ENCODE measurements at places on chromosomes 11 and 22. TPM values are rescaled to one million over a fixed set of nuclear protein-coding genes. Genes with fewer than 3 reads are reported as not detected.

- H3K4me1 ChIP-seq, result no peaks in the 10 kb centered on the region
- DNase-seq, result no peak
- no peaks in the 10 kb centered on the region for H3K36me3 ChIP-seq
- H3K27me3 ChIP-seq, result no peaks in the 10 kb centered on the region
- no peak overlapping the region for H3K4me3 ChIP-seq
Measured at GRCh38 chr11:8199676-8200075, 30.9 kb upstream of the RIC3 start.

SCN4B gene
- 5.4 TPM for total RNA-seq

GRCh38 chr11:124884869-124885479 lies 12.7 kb downstream of the ROBO4 start:
- H3K36me3 ChIP-seq, result no peaks in the 10 kb centered on the region
- peaks cover 16% of the 10 kb centered on the region for H3K4me1 ChIP-seq
- DNase-seq, result peak; percentile 64

DNA sequence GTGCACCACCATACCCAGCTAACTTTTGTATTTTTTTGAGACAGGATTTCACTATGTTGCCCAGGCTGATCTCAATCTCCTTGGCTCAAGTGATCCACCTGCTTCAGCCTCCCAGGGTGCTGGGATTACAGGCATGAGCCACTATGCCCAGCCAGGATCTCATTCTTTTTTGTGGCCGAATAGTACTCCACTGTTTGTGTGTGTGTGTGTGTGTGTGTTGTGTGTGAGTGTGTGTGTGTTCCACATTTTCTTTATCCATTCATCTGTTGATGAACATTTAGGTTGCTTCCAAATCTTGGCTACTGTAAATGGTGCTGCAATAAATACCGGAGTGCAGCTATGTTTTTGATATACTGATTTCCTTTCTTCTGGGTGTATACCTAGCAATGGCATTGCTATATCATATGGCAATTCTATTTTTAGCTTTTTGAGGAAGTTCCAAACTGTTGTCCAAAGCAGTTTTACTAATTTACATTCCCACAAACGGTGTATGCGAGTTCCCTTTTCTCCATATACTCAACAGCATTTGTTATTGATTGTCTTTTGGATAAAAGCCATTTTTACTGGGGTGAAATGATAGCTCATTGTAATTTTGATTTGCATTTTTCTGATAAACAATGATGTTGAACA lies 105.4 kb downstream of the TTC28 start:
- H3K4me3 ChIP-seq, result no peak overlapping the region
- no peaks in the 10 kb centered on the region for H3K4me1 ChIP-seq
- no peaks in the 10 kb centered on the region for H3K27me3 ChIP-seq
- H3K27ac ChIP-seq, result no peak overlapping the region
- no peaks in the 10 kb centered on the region for H3K36me3 ChIP-seq

DNA sequence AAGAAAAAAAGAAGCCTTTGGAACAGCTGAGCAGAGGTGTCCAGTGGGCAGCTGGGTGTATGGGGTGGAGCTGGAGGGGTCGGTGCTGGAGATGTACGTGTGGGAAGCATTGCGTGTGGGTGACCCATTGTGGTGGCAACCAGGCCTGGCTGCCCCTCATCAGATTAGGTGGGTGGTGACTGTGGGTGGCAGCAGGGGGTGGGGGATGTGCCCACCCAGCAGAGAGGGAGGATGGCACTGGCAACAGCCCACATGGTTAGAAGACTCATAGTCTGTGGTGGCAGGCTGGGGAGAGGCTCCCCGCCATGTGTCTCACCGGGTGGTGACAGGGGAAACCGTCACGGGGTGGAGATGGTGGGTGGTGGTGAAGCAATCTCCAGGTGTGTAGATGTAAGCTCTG lies 27.6 kb downstream of the TP53I11 start:
- no peak for DNase-seq
- H3K27me3 ChIP-seq, result no peaks in the 10 kb centered on the region
- no peak overlapping the region for H3K27ac ChIP-seq

GRCh38 chr11:65615950-65616574 lies 486 bp downstream of the PCNX3 start:
- no peaks in the 10 kb centered on the region for H3K36me3 ChIP-seq
- DNase-seq, result no peak
- peak overlapping the region; percentile 82 for H3K4me3 ChIP-seq
- H3K4me1 ChIP-seq, result peaks cover 34% of the 10 kb centered on the region
- H3K27me3 ChIP-seq, result no peaks in the 10 kb centered on the region
- peak overlapping the region; percentile 93 for H3K27ac ChIP-seq

GRCh38 chr11:121449626-121450025 lies 2.5 kb upstream of the SORL1 start:
- H3K36me3 ChIP-seq, result no peaks in the 10 kb centered on the region
- H3K27me3 ChIP-seq, result no peaks in the 10 kb centered on the region
- H3K4me3 ChIP-seq, result no peak overlapping the region
- peaks cover 3% of the 10 kb centered on the region for H3K4me1 ChIP-seq

DNA sequence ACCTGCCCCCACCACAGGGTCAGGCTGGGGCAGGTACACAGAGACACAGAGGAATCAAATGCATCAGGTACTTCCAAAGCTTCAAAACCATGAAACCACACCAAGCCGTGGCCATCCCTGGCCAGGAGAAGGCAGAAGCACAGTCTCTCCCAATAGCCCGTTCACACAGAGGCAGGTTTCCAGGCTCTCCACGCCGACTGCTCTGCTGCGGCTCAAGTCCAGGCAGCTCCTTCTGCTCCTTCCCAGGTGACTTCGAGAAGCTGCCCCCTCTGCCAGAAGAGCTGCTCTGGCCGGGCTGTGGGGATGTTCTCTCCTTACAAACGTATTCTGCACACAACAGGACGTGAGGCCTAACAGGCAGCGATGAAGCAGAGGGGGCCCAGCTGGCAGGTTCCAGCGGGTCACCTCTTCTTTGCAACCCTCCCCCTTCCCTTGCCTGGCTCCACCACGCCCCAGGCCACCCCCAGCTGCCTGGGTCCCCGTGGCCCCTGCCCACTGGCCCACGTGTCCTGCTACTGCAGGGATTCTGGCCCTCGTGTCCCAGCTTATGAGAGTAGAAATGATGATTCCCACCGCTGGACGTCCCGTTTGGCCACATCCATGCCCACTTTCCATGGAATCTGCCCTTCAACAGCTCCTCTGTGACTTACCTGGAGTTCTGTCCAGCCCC lies 26.1 kb downstream of the BRD1 start:
- no peak for DNase-seq
- no peaks in the 10 kb centered on the region for H3K27me3 ChIP-seq
- H3K27ac ChIP-seq, result no peak overlapping the region
- peaks cover 54% of the 10 kb centered on the region for H3K36me3 ChIP-seq
- H3K4me1 ChIP-seq, result peaks cover 15% of the 10 kb centered on the region

- H3K36me3 ChIP-seq, result no peaks in the 10 kb centered on the region
- no peak for DNase-seq
- no peak overlapping the region for H3K27ac ChIP-seq
- H3K4me1 ChIP-seq, result no peaks in the 10 kb centered on the region
- peaks cover 6% of the 10 kb centered on the region for H3K27me3 ChIP-seq
- H3K4me3 ChIP-seq, result no peak overlapping the region
Measured at GRCh38 chr22:36595154-36595553, 66.2 kb upstream of the EIF3D start.

- H3K4me1 ChIP-seq, result peaks cover 18% of the 10 kb centered on the region
- H3K36me3 ChIP-seq, result peaks cover 32% of the 10 kb centered on the region
- H3K27ac ChIP-seq, result no peak overlapping the region
- H3K27me3 ChIP-seq, result no peaks in the 10 kb centered on the region
- no peak for DNase-seq
- H3K4me3 ChIP-seq, result no peak overlapping the region
Measured at GRCh38 chr11:43316451-43316850, 4.7 kb downstream of the API5 start.

DBX1 gene
- not detected for total RNA-seq

GRCh38 chr11:17385492-17385891 lies 3.0 kb downstream of the KCNJ11 start:
- peaks cover 4% of the 10 kb centered on the region for H3K4me1 ChIP-seq
- no peaks in the 10 kb centered on the region for H3K36me3 ChIP-seq
- no peak overlapping the region for H3K4me3 ChIP-seq
- no peak for DNase-seq
- H3K27me3 ChIP-seq, result no peaks in the 10 kb centered on the region

- DNase-seq, result peak; percentile 59
- no peak overlapping the region for H3K27ac ChIP-seq
- H3K27me3 ChIP-seq, result no peaks in the 10 kb centered on the region
- no peak overlapping the region for H3K4me3 ChIP-seq
Measured at GRCh38 chr11:6315811-6316425, 4.4 kb downstream of the CAVIN3 start.

- no peak for DNase-seq
- no peaks in the 10 kb centered on the region for H3K36me3 ChIP-seq
- H3K4me3 ChIP-seq, result no peak overlapping the region
- H3K27ac ChIP-seq, result no peak overlapping the region
- H3K4me1 ChIP-seq, result peaks cover 9% of the 10 kb centered on the region
- no peaks in the 10 kb centered on the region for H3K27me3 ChIP-seq
Measured at GRCh38 chr11:134586726-134587125, 174.7 kb upstream of the B3GAT1 start.

DNA sequence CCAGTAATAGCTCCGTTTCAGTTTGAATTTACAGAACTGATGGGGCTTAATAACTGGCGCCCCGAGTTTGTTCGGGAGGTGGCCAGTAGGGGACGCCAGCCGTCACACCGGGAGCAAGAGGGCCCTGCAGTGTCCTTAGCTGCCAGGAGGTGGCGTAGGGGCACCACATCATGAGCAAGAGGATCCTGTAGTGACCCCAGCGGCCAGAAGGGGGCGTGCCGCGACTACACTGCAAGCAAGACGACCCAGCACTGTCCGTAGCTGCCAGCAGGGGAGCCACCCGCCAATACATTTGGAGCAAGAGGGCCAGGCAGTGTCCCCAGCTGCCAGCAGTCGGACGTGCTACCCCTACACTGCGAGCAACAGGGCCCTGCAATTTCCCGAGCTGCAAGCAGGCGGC lies 663.7 kb upstream of the B3GAT1 start:
- H3K27ac ChIP-seq, result no peak overlapping the region
- H3K4me3 ChIP-seq, result no peak overlapping the region
- peak; percentile 56 for DNase-seq
- H3K27me3 ChIP-seq, result no peaks in the 10 kb centered on the region

ART1 gene
- total RNA-seq, result not detected

MYBPC3 gene
- total RNA-seq, result 4.4 TPM

- no peak for DNase-seq
- H3K4me3 ChIP-seq, result no peak overlapping the region
- no peaks in the 10 kb centered on the region for H3K27me3 ChIP-seq
- H3K27ac ChIP-seq, result no peak overlapping the region
Measured at GRCh38 chr11:133172349-133172748, 360.0 kb downstream of the OPCML start.

OR51I1 gene
- total RNA-seq, result 0.94 TPM

DNA sequence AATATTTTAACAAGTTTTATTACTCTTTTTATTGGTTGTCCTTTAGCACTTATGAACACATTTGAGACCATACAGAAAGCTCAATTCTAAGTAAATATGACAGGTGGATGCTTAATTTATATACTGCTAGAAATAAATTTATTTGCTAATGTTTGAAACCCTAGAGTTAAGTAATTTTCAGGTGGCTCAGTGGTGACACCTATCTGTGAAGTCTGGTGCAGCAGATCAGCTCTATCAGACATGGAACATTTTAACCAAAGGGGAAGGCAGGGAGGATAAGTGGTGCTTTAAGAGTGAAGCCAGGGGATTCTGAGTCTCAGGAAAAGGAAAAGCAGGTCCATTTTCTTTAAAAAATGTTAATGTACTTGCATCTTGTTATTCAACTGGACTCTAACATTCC lies 175.8 kb downstream of the DSCAML1 start:
- H3K27me3 ChIP-seq, result no peaks in the 10 kb centered on the region
- no peaks in the 10 kb centered on the region for H3K36me3 ChIP-seq
- H3K27ac ChIP-seq, result no peak overlapping the region
- H3K4me1 ChIP-seq, result no peaks in the 10 kb centered on the region
- DNase-seq, result no peak

C11orf42 gene
- not detected for total RNA-seq

TRIM49 gene
- not detected for total RNA-seq

DNA sequence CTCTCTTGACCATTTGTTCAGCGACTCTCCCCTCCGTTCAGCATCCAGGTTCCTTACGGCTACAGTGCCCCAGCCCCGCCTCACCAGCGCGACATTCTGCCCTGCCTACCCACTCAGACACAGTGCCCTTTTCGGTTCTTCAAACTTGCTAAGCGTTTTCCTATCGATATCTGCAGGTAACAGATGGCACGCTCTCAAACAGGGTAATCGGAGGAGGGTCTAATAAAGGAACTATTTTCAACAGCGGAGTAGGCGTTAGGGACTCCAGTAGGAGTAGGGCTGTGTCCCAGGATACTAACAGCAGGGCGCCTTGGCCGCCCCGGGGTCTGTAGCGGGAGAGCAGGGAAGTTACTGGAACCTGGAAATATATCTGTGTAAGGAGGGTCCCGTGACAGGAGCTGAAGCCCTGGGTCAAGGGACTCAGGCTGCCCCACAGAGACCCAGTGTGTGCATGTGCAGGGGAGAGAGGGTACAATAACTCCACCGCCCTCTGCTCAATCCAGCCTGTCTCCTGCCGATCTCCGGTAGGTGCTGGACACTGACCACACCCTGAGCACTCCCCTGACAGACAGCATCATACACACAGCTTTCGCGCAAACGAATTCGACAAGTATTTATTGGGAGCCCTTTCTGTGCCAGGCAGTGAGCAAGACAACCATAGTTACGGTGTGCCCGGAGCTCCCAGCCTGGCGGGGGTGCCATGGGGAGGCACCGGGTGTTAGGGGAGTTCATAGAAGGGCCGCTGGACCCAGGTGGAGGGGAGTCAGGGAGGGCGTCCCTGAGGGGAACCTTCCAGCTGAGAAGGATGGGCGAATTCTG lies 2.1 kb downstream of the KLHL35 start:
- DNase-seq, result no peak
- no peak overlapping the region for H3K4me3 ChIP-seq
- H3K27ac ChIP-seq, result no peak overlapping the region
- no peaks in the 10 kb centered on the region for H3K36me3 ChIP-seq
- H3K27me3 ChIP-seq, result peaks cover 5% of the 10 kb centered on the region

DNA sequence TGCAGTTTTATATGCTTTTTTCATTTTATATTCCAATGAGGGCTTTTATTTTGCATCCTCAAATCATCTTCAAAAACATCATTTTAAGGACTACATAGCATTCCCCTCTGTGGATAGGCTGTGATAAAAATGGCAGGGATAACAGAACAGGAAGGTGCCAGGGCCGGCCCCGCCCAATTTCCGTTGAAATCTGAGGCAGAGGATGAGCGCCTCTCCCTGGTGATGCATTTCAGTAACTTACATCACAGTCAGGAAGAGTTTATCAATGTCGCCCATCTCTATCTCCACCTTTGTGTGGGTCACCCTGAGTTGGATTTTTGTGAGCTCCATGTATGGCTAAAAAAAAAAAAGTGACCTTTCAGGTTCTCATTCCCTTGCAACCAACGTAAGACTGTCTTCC lies 201.6 kb downstream of the DSCAML1 start:
- no peak overlapping the region for H3K4me3 ChIP-seq
- H3K4me1 ChIP-seq, result no peaks in the 10 kb centered on the region
- H3K27me3 ChIP-seq, result no peaks in the 10 kb centered on the region
- H3K27ac ChIP-seq, result no peak overlapping the region

GRCh38 chr22:42138122-42138770 lies 7.6 kb upstream of the CYP2D6 start:
- H3K4me1 ChIP-seq, result no peaks in the 10 kb centered on the region
- no peak for DNase-seq
- H3K4me3 ChIP-seq, result no peak overlapping the region
- no peaks in the 10 kb centered on the region for H3K36me3 ChIP-seq
- no peaks in the 10 kb centered on the region for H3K27me3 ChIP-seq

- H3K4me1 ChIP-seq, result no peaks in the 10 kb centered on the region
- H3K27ac ChIP-seq, result no peak overlapping the region
- H3K36me3 ChIP-seq, result no peaks in the 10 kb centered on the region
Measured at GRCh38 chr11:134504146-134504905, 92.3 kb upstream of the B3GAT1 start.

SLC7A4 gene
- total RNA-seq, result 0.90 TPM

MS4A6E gene
- total RNA-seq, result not detected

All from adrenal gland (tissue), 19 donors.